D721Med (cell line): ENCODE measurements at places on chromosomes 4 and X.

DNA sequence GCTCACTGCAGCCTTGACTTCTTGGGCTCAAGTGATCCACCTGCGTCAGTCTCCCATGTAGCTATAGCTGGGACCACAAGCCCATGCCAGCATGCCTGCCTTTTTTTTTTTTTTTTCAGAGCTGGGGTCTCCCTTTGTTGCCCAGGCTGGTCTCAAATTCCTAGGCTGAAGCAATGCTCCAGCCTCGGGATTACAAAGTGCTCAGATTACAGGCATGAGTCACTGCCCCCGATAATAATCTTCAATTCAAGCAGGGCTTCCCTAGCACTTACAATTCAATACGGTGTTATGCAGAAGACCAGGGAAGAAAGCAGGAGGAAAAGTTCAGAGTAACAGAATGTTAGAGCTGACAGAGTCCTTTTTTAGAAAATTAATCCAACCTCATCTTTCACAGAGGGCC, 26.1 kb downstream of the OTOP1 start:
- no peak for DNase-seq

GRCh38 chrX:12026481-12026880, 111.8 kb upstream of the FRMPD4 start:
- DNase-seq, result no peak

GRCh38 chr4:180100433-180101344, 2142.5 kb upstream of the TENM3 start:
- no peak for DNase-seq

GRCh38 chr4:87060957-87061356, 126.1 kb downstream of the AFF1 start:
- DNase-seq, result no peak

GRCh38 chr4:113113151-113113550, 63.7 kb downstream of the ANK2 start:
- no peak for DNase-seq

DNA sequence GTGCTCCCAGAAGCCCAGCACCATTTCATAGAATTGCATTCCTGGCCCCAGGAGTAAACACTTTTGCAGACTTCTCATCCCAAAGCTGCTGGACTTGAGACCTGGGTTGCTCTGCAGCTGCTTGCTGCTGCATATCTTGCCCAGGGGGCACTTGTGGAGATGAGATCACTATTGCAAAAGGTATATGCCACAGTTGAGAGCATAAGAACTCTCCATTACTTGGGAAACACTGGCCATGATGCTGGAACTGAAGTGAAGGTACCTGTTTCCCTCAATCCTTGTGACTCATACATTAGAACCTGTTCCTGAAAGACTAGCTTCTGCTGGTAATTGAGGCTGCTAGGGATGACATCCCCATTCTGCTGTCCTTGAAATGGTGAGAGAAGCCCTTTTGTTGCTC, 43.1 kb upstream of the WDR1 start:
- no peak for DNase-seq

DNA sequence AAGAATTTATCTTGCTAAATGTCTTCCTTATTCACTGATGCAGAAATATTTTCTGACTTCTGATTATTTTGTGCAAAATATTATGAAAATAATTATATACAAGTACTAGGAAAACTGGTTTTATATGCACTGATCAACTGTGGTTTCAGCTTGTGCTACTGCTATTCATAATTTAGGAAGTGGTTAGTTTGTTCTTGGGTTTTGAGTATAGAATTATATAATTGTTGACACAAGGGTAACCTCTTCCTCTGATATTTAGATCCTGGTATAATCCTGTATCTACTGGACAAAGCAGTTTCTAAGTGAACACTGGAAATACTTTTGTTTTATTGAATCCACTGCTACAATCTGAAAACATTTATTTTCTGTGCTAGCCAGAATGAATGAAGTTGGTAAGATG, 182.8 kb downstream of the PDGFC start:
- no peak for DNase-seq

GRCh38 chr4:8599657-8600056, 7.1 kb downstream of the CPZ start:
- no peak for DNase-seq

GRCh38 chrX:149472625-149473024, 32.5 kb downstream of the IDS start:
- DNase-seq, result no peak

- no peak for DNase-seq
Observed at GRCh38 chr4:151719956-151720334, 40.9 kb downstream of the GATB start.

GRCh38 chr4:26995316-26995715, 134.7 kb downstream of the STIM2 start:
- DNase-seq, result no peak

- DNase-seq, result no peak
Observed at GRCh38 chrX:136750364-136750763, 30.4 kb downstream of the ARHGEF6 start.

DNA sequence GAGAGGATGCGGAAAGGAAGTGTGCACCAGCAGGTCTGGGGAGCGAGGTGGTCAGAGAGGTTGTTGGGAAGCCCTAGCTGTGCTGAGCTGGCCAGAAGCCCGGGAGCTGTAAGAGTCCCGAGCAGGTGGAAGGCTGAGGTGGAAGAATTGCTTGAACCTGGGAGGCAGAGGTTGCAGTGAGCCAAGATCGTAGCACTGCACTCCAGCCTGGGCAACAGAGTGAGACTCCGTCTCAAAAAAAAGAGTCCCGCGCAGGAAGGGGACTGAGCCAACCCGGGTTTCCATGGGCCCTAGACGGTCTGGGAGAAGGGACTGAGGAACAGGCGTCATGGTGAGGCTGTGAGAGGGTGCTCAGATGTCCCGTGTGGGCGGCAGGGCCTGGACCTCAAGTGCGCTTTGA, 12.7 kb upstream of the FGFR3 start:
- DNase-seq, result no peak

DNA sequence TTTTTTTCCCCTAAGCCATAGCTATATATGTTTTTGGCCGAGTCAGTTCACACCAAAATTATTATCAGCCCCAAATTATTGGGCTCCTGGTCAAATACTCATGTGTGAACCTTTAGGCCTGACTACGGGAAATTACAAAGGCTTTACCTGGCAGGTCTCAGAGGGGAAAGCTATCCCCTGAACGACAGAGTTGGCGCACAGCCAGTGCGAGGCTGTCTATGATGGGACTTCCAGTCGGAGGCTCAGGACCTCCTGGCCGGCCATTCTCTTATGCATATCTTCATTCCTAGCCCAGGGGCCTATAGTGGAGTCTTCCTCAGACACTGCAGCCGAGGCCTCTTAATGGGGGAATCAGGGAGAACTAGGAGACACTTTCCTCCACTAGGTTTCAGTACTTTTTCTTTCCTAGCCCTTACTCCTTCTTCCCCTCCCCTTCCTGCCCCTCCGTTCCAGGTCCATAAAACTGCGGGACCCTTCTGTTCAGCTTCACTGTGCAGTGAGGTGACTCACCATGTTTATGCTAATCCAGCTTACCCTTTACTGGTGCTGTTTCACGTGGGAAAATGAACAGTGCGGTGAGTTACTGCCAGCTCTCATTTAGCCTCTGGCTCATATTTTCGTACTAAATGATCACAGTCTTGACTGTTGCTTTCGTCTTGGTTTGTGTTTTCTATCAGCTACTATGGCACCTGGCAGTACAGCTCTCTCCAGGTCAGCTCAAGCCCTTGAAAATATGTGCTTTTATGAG, 533.9 kb downstream of the FSTL5 start:
- DNase-seq, result no peak

DNA sequence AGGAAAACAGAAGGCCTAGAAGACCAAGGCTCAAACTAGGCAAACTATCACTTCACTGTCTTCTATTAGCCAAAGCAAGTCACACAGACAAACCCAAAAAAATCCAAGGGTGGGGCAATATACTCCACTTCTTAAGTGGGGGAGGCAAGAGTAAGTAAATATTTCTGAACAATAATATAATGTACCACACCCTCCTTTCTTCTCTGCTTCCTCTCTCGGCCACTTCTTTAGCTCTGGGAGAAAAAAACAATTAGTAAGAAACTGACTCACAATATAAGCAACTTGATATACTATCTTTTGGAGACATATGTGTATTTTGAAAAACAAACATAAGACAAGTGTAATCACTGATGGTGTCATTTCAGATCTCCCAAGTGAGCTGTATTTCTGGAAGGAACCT, 14.8 kb downstream of the DCAF8L1 start:
- DNase-seq, result no peak

DNA sequence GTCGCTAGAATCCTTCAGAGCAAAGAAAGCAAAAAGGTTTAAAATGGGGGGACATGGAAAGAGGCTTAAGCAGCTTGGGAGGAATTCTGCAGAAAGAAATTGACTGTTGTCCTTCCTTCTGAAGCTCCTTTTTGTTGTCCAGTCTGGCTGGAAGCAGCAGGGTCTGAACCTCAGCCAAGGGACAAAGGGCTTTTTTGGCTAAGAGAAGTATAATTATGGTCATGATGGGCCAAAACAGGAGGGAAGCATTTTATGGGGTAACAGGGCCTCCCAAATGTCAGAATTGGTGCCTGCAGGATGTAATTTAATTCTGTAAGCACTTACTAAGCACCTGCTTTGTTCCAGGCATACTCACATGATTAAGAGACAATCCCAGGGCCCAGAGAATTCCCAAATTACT, 74.2 kb upstream of the CPEB2 start:
- DNase-seq, result no peak

GRCh38 chr4:160044693-160045092, 941.8 kb downstream of the RAPGEF2 start:
- no peak for DNase-seq

DNA sequence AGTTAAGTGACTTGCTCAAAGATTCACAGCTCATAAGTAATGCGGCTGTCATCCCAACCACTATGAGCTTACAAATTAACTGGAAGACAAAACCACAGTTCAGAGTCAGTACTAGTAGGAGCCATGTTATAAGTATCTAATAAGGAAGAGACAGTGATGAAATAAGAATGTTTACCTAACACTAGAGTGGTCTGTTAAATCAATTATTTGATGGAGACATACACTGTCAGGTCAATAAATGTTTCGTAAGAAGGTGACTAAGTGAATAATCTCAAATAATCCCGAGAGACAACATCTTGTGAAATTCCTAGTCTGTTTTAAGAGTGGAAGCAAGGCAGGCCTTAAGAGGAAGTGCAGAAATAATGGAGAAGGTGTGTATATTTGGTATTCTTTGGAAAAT, 25.8 kb upstream of the AMELX start:
- DNase-seq, result no peak

- no peak for DNase-seq
Observed at GRCh38 chrX:126064901-126065541, 101.1 kb downstream of the DCAF12L2 start.

GRCh38 chr4:159902648-159903047, 799.8 kb downstream of the RAPGEF2 start:
- DNase-seq, result no peak

- DNase-seq, result no peak
Observed at GRCh38 chrX:143663755-143664154, 27.9 kb upstream of the SLITRK4 start.

GRCh38 chr4:107470173-107470572, 249.9 kb downstream of the PAPSS1 start:
- no peak for DNase-seq
